Cardiac fibroblast (primary cell): ENCODE measurements at places on chromosomes 4 and X.

- no peak for DNase-seq
Measured at GRCh38 chr4:151811403-151811802, 50.6 kb upstream of the GATB start.

DNA sequence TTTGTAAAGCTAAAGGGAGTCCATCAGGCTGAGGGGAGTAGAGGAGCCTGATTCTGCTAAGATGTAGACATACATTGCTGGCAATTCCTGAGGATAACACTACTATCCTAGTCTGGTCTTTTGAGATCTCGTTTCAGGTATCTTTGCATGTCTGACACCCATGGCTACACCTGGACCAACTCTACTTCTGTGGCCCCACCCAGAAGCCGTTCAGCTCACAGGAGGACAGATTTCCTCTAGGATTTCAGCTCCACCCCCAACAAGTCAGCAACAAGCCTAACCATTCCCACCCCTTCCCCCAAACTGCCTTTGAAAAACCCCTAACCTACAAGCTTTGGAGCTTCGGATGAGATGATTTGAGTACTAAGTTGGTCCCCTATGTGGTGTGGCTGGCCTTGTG, 848.2 kb downstream of the NLGN4X start:
- DNase-seq = no peak

DNA sequence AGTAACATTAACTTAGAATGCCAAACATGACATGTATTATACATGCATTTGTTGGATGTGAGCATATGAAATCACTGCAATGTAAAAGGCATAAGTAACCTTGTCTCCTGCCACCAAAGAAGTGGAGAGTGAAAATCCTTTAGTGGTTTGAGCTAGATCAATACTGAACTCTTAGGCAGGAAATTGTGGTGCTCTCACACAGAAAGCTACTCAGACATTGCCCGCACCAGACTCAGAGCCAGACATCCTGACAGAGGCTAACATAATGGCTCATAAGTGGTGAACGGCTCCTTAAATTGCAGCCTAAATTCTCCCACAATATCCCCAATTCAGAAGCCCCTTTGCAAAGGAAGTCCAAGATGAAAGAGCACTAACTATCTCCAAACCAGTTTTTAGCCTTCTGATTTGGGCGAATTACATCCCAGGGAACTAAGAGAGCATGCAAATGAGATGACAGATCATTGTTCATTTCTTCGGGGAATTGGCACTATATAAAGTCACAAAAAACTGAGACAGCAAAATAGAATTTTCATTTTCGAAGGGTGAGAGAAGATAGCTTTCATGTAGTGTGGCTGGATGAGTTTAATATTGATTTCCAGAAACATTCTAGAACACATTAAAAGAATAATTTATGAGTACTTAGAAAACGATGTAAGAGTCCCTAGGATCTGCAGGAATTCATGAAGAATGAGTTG, 233.6 kb upstream of the RPS6KA3 start:
- DNase-seq = no peak

- DNase-seq = no peak
Measured at GRCh38 chrX:122914256-122914655, 269.8 kb upstream of the GRIA3 start.

DNA sequence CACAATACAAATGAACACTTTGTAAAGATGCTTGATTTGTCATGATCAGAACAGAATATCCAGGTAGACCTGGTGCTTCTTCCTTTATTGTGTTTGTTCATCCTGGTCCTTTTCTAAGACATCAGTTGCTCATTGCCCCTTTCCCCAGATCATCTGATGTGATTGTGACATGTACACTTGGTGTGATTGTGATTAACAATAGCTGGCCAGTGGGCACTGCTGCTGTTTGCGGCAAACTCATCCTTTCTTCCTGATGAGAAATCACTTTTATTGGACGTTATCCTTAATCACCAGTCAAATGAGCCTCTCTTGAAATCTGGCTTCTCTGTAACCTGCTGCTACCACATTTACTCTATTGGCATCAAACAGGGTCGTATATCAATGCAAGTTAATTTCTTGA, 135.1 kb downstream of the PCDH7 start:
- DNase-seq = no peak

DNA sequence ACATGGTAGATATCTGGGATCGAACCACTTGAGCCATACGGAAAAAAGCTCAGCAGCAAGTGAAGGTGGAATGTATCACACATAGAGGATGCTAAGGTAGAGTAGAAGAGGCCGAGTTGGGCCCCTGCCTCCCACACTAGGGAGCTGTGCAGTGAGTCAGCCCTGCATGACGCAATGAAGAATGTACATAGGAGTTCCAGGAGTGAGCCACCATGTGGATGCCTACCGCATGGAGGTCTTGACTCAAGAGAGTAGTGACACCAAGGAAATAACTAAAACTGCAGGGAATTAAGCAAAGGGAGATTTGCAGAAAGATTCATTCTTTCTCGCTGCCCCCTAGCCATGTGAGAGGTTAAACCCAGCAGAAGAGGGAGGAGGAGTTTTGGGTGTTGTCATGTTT, 389.6 kb upstream of the IGFBP7 start:
- no peak for DNase-seq

- DNase-seq = no peak
Measured at GRCh38 chrX:9316096-9316495, 148.8 kb upstream of the TBL1X start.

- no peak for DNase-seq
Measured at GRCh38 chrX:15747626-15748173, 9.6 kb downstream of the CA5B start.

GRCh38 chr4:107548211-107548905, 171.7 kb downstream of the PAPSS1 start:
- peak; percentile 71 for DNase-seq

GRCh38 chr4:111636961-111637585, 508.2 kb upstream of the FAM241A start:
- DNase-seq = no peak

DNA sequence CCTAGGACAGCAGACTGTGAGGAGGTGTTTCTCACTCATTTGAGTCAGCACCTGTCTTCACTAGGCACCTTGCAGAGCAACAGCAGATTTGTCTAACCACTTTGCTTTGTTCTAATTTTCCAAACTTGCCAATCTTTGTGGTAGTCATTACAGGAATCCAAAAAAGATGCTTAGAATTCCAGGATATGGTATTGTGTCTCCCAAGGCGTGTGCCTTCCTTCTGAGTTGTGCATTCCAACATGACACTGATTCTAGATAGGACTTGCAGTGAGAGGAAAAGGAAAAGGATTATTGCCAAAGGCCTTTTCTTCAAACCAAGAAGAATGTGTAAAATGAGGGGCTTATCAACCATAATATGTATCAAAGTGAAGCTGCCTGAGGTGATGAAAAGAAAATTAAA, 126.2 kb downstream of the MAPK10 start:
- peak; percentile 25 for DNase-seq

GRCh38 chrX:104295636-104296035, 40.9 kb upstream of the ESX1 start:
- DNase-seq = no peak

GRCh38 chr4:24228692-24229091, 338.8 kb upstream of the PPARGC1A start:
- no peak for DNase-seq

GRCh38 chrX:39688576-39689375, 409.0 kb downstream of the BCOR start:
- DNase-seq = peak; percentile 52

DNA sequence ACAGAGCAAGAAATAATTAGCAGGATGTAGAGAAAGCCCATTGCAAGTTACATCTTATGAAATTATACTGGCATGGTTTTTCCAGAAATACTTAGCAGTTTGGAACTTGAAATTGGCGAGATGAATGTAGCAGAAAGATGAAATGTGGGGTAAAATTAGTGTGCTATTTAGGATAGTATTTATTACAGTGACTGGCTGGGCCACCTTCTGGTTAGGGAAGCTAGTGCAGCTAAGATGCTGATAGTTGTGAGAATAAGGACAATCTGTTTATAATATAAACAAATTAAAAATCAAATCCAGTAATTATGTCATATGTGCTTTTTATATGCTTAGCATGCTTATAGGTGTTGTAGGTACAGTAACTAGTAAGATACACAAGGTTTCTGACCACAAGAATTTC, 74.8 kb downstream of the IL15 start:
- DNase-seq = peak; percentile 71

DNA sequence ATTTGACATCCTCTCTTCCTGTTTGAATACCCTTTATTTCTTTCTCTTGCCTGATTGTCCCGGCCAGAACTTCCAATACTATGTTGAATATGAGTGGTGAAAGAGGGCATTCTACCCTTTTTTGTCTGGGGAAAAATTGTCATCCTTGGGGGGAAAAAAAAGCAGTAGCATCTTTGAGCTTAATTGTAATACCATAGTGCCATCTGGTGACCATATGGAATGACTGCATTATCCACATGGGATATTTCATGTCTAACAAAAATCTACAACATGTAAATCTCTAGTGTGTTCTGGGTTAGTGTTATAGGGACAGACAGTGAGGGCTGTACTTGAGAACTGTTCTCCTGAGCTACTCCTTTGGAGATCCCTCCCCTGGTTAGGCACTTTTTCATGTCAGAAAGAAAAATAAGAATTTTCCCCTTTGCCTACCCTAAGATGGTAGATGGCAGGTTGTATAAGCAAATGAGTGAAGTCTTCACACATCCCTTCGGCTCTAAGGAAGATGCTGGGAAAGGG, 26.0 kb downstream of the CAPN6 start:
- peak; percentile 9 for DNase-seq

DNA sequence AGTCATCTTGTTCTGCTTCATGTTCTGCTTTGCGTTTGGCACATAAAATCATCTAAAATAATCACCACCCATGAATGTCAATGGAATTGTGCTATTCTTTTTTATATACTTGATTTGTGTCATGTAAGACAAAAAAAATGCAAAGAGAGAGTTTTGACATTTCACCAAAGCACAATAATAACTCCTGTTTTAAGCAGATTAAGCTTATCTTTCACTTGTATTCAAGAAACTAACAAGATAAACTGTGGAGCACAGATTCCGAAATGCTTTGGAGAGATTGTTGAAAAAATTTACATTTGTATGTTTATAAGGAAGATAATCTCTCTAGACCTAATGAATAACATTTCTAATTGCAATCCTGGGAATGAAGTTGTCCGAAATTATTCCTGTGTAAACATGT, 225.1 kb upstream of the ANXA10 start:
- DNase-seq = no peak

DNA sequence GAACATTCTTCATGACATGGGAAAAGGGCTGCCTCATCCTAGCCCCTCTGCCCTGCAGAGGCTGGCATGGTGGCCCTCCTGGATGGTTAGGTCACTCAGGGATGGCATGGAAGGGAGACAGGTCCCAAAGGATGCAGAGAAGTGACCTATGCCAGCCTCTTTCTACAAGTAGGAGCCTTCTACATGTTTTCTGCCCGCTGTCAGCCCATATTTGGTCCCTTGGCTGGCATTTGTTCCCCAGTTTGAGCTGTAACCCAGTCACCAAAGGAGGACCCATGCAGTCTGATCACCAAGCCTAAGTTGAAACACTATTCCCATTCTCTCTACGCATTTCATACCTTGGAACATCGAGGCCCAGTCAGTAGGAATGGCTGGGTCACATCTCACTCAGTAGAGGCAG, 95.4 kb downstream of the PJA1 start:
- DNase-seq = no peak

DNA sequence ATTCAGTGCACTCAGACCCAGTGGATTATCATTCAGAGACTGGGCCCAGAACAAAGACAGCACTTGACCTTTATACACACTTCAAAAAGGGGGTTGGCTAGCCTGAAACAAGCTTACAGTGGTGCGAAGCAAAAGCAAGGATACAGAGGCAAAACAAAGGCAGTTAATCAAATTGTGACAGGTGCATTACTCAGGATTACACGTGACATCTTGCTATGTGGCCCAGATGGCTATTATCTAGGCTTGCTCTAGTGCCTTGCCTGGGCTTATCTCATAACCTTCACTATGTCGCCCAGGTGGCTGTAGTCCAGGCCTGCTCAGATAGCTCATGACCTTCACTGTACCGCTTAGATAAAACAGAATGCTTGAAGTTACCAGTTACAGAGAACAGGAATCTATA, 1092.1 kb upstream of the PRKX start:
- no peak for DNase-seq

GRCh38 chr4:177450426-177451107, 8.3 kb upstream of the AGA start:
- peak; percentile 29 for DNase-seq

DNA sequence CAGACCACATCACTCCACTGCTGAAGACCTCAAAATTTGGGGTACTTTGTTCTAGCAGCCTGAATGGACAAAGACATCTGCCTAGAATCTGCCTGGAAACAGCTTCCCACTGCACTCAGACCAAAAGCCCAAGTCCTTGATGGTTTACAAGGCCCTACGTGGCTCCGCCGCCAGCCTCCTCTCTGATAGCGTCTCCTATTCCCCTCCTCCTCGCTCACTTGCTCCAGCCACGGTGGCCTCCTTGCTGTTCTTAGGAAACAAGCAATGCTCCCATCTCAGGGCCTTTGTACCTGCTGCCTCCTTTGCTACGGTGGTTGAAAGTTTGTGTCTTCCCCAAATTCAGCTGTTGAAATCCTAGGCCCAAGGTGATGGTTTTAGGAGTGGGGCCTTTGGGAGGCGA, 34.7 kb upstream of the SORCS2 start:
- no peak for DNase-seq

DNA sequence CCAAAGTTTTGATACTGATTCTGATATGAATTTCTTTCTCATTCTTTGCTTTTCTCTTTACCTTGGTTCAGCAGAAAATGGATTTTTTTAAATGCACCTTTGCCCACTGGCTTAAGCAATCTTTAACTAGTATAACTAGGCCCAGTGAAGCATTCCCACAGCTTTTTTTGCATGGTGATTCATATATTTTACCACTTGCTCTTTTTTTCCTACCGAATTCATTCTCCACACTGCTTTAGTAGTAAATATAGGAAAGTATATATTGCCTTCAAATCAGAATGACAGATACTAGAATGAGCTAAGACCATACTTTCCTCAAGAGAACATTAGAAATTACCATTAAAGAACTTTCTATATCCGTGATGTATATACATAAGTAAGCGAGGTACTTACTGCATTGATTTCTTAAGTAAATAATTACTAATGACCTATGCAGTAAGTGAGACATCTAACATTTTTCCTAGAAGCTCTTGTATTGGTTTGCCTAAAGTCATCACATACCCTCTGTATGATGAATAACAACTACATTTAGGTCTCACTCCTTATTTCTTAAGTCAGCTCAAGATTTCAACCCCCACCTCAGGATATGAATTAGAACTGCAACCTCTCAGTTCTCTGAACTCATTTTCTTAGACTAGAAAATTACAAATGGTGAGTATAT, 44.2 kb downstream of the SLC4A4 start:
- no peak for DNase-seq

GRCh38 chrX:107537815-107538214, 88.4 kb downstream of the FRMPD3 start:
- DNase-seq = peak; percentile 73

GRCh38 chr4:3040452-3041191, 33.7 kb downstream of the HTT-AS start:
- no peak for DNase-seq
